ENCODE measurements at places on chromosomes 1 and 21.

- peak; percentile 4 for DNase-seq
These were observed 74.1 kb upstream of the PLXNA2 start for GRCh38 chr1:208318150-208318734.

- DNase-seq = peak; percentile 10
These were observed 1518.9 kb upstream of the B3GALT2 start for GRCh38 chr1:194705123-194705854.

DNA sequence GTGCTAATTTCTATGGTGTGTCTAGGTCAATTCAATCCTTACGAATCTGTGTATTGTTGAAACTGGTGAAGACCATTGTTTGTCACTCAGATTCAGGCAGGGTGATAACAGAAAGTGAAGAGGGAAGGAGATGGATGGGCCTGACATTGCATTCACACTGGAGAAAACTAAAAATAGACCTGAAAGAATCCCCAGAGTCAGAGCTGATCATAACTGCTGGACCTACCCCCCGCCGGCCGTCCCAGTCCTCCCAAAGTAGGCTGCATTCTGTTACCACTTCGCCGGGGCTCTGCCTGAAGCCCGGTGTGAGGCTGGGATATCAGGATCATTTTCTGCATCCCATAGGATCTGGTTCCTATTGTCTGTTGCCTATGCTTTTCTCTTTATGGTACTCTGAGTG, 121.1 kb downstream of the NUF2 start:
- no peak for DNase-seq

DNA sequence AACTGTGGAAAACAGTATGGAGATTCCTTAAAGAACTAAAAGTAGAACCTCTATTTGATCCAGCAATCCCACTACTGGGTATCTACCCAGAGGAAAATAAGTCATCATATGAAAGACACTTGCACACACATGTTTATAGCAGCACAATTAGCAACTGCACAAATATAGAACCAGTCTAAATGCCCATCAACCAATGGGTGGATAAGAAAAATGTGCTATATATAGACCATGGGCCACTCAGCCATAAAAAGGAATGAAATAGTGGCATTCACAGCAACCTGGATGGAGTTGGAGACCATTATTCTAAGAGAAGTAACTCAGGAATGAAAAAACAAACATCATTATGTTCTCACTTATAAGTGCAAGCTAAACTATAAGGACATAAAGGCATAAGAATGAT, 105.0 kb upstream of the PGBD5 start:
- DNase-seq = no peak

- DNase-seq = no peak
These were observed 11.1 kb downstream of the VSIG8 start for GRCh38 chr1:159851407-159851806.

- DNase-seq = no peak
These were observed 133.6 kb downstream of the TGFBR3 start for GRCh38 chr1:91752324-91752723.

DNA sequence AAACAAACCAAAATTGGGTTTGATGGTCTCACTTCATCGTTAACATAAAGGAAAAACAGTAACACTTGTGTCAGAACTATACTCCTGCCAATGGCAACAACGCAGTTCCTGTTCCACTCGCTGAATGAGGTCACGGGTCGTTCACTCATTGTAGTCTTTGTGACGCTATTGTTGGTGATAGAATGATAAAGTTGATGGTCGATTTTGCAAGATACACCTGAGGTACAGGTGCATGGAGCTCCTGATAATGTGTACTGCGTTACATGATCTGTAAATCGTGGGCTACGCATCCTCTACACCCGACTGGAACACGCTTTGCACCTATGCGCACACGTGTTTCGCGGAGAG, 391 bp upstream of the CENPS start:
- DNase-seq = no peak

DNA sequence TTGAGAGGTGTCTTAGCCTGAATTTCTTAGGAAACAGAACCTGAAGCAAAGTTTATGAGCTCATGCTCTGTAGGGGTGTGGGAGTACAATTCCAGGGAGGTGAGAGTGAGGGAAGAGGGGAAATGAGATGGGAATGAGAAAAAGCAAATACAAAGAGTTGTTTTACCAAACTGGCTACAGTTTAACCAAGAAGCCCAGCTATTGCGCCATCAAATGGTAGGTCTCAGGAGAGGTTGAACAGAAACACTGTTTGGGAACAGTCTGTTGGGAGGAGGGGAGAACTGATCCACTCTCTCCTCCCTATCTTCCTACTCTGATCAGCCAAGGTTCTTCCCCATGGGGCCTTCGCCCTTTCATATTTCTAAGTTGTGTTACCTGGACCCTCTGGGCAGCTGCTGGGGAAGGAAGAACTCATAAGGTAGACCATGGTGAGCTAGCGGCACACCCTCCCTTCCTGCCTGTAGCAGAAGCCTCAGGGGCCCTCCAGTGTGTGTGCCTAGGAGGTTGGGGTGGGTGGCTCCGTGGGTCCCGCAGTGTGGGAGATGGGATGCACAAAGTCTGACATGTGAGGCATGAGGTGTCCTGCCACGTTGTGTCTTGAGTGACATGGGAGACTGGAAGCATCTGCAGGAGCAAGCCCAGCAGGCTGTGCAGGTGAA, 120.5 kb downstream of the UCK2 start:
- no peak for DNase-seq

DNA sequence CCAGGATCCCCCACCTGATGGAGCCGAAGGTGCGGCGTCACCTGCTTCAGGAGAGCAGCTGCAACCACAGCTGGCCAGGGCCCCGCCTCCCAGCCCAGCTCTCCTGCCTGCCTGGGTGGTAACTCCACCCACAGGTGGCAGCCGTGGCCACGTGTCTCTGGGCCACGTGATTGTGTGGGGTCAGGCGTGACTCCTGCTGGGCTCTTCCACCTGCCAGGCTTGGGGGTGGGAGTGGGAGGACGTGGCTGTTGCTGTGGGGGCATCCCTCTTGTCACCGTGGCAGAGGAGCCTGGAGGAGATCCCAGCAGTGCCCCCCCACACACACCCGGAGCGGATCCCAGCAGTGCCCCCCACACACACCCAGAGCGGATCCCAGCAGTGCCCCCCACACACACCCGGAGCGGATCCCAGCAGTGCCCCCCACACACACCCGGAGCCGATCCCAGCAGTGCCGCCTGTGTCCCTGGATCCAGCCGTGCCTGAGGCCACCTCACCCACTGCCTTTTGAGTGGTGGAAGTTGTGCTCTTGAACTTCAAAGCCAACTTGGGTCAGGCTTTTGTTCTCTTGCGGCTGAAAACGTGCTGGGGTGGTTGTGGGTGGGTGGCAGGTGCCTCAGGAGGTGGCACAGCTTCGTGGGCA, 32.2 kb downstream of the POFUT2 start:
- no peak for DNase-seq

GRCh38 chr1:156704930-156705320, 458 bp downstream of the CRABP2 start:
- peak; percentile 68 for DNase-seq
